ENCODE measurements at places on chromosomes 12 and 14. TPM values are rescaled to one million over a fixed set of nuclear protein-coding genes. Genes with fewer than 3 reads are reported as not detected.
A peak's percentile ranks its signal among the peaks of the same experiment; 100 is the strongest.

DNA sequence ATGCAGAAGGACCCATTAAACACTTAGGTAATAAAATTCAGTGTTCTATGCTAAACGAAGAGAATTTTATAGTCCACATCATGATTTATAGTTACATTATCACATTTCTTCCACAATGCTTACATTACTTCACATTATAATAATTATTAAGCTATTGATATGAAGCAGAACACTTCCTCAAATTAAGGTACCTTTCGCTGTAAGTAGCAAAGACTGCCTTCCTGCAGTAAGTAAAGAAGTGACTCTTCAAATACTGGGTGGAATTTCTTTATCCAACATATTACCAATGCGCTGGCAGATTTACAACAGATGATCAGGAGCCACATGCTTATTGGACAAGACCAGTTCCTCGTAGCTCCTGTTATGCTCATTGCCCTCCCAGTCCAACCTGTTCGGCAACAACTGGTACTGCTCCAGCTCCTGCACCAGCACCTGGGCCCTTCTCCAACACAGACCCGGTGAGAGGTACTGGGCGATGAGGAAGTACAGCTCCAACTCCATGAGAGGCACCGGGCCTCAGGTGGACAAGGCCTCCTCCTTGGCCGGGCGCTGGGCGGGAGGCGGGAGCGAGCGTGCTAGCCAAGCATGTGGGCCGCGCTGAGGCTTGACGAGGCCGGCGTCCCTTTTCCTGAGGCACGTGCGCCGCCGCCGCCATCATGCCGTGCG is 210.7 kb upstream of the ATP2B1 start:
- DNase-seq: no peak

GRCh38 chr12:25992026-25992782 is 33.7 kb downstream of the RASSF8 start:
- DNase-seq: no peak

DNA sequence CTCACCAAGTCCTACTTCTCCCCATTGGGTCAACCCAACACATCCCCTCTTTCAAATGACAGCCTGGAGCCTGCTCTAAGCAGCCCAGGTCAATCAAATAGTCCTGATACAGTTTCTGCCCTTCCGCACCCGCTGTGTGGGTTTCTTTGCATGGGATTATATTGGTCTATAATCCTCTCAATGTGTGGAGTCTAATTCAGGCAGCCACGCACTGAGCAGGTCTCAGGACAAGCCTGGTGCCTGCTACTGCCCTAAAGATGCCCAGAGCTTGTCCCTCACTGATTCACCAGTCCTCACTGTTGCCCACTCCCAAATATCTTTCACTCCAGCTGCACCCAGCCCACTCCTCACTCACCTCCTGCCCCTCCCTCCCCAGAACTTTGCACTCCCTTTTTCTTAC is 16.4 kb downstream of the ACTN1 start:
- DNase-seq: no peak

The GUCY2C gene
- total RNA-seq: not detected

GRCh38 chr12:86914721-86915120 is 658.5 kb upstream of the MGAT4C start:
- peak; percentile 64 for DNase-seq

- DNase-seq: no peak
Measured at GRCh38 chr14:22184157-22184829, 404.7 kb downstream of the DAD1 start.

- DNase-seq: no peak
Measured at GRCh38 chr12:125053821-125054220, 11.4 kb upstream of the AACS start.

DNA sequence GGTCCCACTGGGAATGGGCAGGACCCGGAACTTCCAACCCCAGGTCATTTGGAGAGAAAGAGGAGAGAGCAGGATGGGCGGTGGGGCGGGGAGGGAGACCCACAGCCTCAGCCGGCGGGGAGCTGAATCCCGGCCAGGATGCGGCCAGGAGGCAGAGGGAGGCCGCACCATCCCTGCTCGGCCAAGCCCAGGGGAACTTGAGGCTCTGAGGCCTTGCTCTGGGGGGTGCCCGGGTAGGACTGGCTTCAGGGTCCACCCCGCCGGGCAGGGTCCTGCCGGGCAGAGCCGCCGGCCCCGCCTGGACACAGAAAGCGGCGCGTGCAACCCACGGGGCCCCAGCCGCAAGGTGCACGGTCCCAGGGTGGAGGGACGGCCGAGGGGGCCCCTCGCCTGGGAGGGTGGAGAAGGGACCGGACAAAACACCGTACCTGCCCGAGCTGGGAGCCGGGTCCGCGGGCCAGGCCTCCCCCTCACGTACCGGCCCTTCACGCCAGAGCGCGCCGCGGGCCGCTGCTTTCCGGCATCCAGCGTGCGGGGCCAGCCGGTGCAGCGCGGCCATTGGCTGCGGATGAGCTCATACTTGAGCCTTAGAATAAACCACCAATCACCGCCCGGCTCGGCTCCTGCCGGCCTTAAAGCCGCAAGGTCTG is at the start of gene RPS6KL1:
Gene RPS6KL1 (minus strand): TSS at position 509 of the 650 bp plus-strand sequence. CDS start 1,719 bp downstream, outside the sequence.
- peak; percentile 84 for DNase-seq

DNA sequence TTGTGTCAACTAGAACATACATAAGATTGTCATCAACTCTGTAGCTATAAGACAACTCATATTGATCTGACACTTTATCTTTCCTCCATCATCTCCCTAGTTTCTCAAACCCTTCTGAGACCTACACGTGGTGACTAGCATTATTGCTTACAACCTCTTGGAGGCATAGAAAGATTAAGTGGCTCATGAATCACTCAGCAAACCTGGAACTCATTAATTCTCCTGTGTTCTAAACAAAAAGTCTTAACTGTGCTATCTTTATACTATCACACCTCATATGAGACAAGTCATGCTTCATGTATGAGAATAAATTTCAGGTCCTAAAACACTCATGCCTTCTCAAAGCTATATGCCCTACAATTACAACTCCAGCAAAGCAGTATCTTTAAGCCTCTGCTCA is 408.6 kb upstream of the SYT1 start:
- DNase-seq: no peak

DNA sequence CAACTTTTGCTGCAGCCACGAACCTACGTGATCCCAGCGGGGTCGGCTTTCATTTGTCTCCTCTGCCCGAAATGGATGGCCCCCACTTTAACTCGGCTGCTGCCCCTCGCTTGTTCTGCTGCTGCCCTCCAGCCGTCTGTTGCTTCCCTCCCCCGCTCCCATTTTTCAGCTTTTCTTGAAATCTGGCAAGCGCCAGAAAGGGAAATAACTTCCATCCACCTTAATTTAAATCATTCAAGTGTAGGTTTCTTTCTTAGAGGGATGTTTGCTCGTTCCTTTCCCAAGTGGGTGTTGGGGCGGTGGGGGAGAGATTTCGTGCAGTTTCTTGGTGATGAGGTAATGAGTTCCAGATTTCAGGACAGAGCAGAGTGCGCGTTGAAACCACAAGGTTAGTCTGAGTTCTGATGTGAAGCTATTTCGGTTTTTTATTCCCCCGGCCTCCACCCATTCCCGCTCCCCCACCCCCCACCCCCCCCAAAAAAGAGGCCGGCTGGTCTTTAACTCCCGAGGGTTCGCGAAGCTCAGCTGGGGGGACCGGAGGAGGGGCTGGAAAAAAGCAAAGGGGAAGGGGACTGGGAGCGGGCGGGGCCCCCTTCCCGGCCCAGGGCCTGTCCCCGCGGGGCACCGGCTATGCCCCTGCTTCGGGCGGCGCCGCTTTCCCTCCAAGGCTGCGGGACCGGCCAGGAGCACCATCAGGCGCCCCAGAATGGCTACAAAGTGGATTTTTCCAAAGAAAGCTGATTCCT is 2.2 kb upstream of the ZFP36L1 start:
- peak; percentile 87 for DNase-seq

- peak; percentile 37 for DNase-seq
Measured at GRCh38 chr14:32010604-32011125, 66.4 kb upstream of the ARHGAP5 start.

GRCh38 chr12:115023279-115024265 is 339.6 kb upstream of the TBX3 start:
- peak; percentile 48 for DNase-seq

- no peak for DNase-seq
Measured at GRCh38 chr14:101087614-101088394, 184.3 kb upstream of the RTL1 start.

DNA sequence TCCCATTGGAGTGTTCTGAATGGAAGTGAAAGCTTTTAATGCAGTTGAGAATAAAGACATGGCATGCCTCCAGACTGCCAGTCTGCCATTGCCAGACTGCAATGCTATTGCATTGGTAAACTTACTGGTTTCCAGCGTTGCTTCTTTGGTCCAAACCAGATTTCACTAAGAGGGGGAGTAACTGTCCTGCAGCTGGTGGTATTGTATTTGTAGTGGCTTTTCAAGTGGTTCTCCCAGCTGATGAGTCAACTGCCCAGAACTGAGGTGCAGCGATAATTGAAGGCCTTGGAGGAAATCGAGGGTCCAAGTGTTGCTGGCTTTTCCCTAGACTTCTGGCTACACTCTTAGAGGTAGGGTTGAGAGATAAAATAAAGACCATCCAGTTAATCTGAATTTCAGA is 31.9 kb downstream of the ERG28 start:
- DNase-seq: peak; percentile 69

DNA sequence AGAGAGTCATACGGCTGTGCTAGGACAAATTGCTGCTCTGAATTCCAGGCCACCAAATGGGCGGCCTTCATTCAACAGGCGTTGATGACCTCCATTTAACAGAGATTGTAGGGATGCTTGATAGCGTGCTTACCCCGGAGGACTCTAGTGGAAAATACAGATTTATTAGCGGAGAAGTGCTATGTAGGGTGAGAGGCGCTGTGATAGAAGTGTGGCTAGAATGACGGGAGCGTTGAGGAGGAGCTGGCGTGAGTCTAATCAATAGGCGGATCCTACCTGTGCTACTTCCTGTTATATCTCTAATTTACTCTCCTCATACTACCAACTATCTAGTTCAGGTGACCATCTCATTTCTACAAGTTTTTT is 668 bp downstream of the MRPS35 start:
- no peak for DNase-seq

DNA sequence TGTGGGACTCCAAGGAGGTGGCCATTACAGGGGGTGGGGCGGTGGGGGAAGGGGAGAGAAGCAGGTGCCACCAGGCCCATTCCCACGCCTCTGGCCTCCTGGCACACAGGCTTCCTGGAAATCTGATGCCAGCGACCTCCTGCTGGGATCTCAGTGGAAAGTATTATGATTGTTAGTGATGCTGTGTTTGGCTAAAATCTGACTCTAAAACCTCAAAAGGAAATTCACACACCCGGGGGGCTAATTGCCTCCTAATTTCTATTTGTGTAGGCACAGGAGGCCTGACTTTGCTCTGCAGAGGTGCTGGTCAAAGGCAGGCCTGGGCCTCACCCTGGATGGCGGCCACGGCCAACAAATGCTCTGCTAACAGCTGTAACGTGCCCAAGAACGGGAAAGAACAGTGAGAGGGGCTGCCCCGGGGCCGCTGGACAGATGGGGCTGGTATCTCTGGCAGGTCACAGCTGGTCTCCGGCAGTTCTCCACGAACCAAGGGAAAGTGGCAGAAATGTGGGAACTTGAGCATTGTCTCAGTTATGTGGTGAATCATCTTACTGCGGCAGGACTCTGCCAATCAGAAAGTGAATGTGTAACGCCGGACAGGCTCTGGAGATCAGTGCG is 14.3 kb downstream of the FAM181A start:
- peak; percentile 95 for DNase-seq

The PPFIBP1 gene
- 103 TPM for total RNA-seq

GRCh38 chr12:14263742-14264141 is 101.7 kb upstream of the ATF7IP start:
- DNase-seq: no peak

The CNTN1 gene
- not detected for total RNA-seq

DNA sequence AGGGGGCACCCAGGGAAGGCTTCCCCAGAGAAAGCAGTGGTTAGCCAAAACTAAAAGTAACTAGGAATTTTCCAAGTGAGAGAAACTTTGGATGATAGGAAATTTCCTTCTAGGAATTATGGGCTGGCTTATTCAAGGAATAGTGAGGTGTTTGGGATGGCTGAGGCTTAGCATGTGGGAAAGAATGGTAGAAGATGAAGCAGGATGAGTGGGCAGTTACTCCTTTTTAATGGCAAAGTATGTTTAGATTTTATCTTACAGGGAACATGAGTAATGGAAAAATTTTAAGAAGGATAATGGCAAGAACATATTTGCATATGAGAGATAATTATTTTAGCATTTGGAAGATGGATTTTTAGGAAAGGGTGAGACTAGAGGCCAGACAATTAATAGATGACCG is 197.6 kb downstream of the SLC38A4 start:
- no peak for DNase-seq

DNA sequence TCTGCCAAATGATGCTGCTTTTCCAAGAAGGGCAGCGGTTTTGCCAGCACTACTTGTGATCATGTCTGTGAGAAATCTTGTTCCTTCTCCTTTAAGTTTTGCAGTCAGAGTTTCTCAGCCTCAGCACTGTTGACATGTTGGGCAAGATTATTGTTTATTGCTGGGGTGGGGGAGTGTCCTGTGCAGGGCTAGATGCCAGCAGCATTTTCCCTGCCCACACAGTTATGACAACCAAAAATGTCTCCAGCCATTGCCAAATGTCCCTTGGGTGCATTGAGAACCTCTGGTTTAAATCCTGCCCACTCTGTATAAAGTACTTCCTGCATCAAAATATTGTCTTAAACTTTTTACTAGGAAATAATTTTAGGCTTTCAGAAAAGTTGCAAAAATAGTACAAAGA is 20.0 kb downstream of the TMEM132C start:
- no peak for DNase-seq

The HAL gene
- total RNA-seq: not detected

- DNase-seq: no peak
Measured at GRCh38 chr12:51898506-51898905, 8.8 kb upstream of the ACVRL1 start.

The CACNA1C gene
- total RNA-seq: not detected
